AG09319 (cell line): ENCODE measurements at places on chromosomes 5 and 9.

DNA sequence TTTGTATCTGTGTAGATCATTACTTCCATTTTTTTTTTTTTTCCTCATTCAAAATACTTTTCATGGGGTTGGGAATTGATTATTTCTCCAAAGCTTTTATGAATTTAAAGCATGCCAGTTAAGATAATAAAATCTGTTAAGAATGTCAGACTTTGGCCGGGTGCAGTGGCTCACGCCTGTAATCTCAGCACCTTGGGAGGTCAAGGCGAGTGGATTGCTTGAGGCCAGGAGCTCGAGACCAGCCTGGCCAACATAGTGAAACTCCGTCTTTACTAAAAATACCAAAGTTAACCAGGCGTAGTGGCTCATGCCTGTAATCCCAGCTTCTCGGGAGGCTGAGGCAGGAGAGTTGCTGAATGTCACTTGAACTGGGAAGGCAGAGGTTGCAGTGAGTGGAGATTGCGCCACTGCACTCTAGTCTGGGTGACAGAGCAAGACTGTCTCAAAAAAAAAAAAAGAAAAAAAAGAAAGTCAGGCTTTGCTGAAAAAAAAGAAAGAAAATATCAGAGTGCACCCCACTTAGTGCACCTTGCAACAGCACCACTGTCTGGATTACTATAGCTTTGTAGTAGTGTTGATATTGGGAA, 18.5 kb downstream of the TBC1D2 start:
- no peak for DNase-seq

- DNase-seq = no peak
Measured at GRCh38 chr9:98992885-98993569, 49.3 kb downstream of the COL15A1 start.

GRCh38 chr5:74013222-74013621, 387.2 kb downstream of the ARHGEF28 start:
- no peak for DNase-seq

DNA sequence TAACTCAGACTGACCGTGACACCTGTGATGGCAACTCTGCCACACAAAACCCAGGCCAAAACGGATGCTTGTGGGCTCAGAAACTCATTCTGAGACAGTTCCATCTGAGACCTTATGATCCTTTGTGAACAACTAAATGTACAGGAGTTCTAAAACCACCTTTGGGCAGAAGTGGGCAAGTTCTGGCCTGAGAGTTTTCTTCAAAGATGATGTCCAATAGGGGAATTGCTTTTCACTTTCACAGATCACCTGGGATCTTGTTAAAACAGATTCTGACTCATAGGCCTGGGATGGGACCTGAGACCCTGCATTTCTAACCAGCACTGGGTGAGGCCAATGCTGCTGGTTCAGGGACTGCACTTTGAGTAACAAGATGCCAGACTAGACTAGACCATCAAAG, 67.8 kb upstream of the SLC25A51 start:
- no peak for DNase-seq

DNA sequence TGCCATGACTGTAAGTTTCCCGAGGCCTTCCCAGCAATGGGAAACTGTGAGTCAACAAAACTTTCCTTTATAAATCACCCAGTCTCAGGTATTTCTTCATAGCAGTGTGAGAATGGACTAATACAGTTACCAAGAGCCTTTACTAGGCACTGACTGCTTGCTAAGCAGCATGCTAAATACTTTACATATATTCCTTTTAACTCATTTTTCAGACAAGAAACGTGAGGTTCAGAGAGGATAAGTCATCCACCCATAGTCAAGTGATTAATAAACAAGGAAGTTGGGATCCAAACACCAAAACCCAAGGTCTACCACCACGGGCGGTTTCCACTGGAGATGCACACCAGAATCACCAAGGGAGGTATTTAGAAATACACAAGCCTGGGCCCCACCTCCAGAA, 50.8 kb downstream of the GABBR2 start:
- DNase-seq = no peak
